T-helper 1 cell treated with Interleukin-12 subunit alpha and Interleukin-12 subunit beta and Interleukin-4 antibody, amounts not matched to agents 30 ng/mL and 1 ng/mL, for 36 hours (primary cell): ENCODE measurements at places on chromosomes 4 and X. TPM values are rescaled to one million over a fixed set of nuclear protein-coding genes. Genes with fewer than 3 reads are reported as not detected.

Gene FGF2
- 0.96 and 1.4 TPM in 2 replicates for total RNA-seq

Gene HS6ST2
- total RNA-seq, result 0.66 and 1.3 TPM in 2 replicates

Gene SLC6A14
- total RNA-seq, result not detected in 2 replicates

Gene USP46
- 9.6 and 11.2 TPM in 2 replicates for total RNA-seq

Gene DGAT2L6
- total RNA-seq, result not detected in 2 replicates
